Stimulated activated naive B cell treated with anti-CD40 and anti-IgM and Interleukin-4, amounts not matched to agents 10 μg/mL and 1 μg/mL and 100 μg/mL, for 72 hours (primary cell): ENCODE measurements at places on chromosomes 2 and 18.

GRCh38 chr2:168790226-168790902, 12.1 kb upstream of the NOSTRIN start:
- no peak for DNase-seq

DNA sequence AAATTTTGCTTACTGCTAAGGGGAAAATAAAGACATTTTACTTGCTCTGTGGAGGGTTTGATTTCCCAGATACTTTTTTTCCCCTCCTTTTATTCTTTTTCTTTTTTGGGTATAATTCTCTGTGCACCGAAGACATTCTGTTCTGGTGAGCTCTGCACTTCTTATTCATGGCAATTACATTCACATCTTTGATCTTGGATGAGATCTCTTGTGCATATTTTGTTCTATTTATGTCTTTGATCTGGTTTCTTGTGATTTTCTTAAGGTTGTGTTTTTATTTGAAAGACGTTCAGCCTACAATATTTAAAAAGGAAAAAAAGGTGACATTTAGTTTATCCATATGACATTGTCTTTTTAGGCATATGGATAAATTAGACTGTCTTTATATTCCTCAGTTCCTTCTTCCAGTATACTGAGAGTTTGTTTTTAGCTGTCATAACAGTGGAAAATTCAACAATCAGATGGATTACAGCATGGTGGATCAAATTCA, 33.7 kb upstream of the EPHA4 start:
- DNase-seq = no peak

DNA sequence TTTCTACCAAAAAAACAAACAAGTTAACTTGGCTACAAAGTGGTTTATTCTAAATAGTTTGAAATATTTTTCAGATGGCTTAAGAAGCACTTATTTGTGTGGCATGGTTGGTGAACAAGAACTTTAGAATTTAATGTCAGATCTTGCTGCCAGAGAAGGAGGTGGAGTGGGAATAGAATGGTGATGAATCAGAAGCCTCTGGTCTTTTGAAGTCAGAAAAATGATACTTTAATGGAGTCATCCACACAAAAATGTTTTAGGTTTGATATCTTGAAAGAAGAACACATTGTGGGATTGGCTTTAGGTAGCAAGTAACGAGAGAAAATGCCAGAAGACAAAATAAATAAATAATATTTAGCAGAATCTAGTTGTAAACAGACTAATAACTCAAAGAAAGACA, 243.1 kb upstream of the FANCL start:
- DNase-seq = no peak

DNA sequence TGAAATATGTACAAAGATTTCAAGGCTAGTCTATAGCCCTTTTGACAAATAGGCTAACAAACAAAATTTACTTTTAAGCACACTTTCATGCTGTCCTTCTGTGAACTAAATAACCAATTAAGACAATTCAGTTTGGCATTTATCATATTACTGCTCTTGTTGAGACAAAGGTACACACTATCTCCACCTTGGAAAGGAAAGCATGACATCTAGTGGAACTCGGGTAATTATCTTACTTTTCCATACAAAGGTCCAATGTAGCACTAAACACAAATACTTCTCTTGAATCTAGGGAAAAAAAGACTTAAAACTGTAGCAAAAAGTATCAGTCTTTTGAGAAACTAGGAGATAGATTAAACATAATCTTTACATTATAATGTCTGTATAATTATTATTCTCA, 125.0 kb upstream of the CD226 start:
- no peak for DNase-seq

DNA sequence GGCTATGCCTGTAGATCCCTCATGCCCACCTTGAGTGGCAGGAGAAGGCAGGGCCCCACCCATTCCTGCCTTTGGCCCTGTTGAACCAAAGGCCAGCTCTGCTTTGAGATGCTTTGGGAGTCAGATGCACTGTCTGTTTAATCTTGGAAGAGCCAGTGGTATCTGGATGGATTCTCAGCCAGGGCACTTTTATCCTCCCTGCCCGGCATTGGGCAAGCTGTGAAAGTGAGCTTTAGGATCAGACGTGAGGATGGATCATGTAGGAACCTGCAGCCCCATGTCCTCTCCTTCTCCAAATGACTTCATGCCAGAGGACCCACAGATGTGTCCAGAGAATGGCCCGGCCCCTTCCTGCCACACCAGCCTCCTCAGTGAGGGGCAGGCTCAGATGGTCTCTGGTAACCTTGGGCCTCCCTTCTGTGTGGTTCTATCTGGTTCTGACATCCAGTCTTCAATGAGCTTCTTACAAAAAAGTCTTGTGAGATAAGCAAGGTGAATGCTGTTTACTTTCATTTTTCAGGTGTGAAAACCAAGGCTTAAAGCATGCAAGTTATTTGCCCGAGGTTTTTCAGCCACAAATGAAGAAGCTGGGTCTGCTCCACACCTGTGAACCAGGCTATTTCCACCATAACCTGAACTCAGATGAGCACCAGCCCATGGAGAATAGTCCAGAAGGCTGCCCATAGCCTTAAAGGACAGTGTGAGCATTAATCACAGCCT, 123.8 kb downstream of the KCTD1 start:
- no peak for DNase-seq

DNA sequence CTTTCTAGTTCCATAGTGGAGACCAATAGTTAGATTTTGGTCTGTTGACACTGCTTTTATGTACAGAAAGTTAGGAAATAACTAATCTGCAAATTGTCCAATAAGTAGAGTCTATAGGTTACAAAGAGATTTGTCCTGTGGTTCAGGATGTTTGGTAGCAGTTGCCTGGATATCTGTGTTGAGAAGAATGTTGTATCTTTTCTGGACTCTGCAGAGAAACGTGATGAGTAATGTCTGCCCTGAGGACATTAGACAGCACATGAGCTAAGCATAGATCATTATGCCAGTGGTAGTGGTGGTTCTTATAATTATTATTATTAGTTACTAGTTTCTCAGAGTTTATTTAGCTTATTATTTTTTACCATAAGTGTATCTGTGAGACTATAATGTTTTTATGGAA, 65.8 kb downstream of the ANKRD62 start:
- DNase-seq = no peak

- no peak for DNase-seq
These were observed 112.8 kb upstream of the MAP3K20 start for GRCh38 chr2:172962824-172963223.

DNA sequence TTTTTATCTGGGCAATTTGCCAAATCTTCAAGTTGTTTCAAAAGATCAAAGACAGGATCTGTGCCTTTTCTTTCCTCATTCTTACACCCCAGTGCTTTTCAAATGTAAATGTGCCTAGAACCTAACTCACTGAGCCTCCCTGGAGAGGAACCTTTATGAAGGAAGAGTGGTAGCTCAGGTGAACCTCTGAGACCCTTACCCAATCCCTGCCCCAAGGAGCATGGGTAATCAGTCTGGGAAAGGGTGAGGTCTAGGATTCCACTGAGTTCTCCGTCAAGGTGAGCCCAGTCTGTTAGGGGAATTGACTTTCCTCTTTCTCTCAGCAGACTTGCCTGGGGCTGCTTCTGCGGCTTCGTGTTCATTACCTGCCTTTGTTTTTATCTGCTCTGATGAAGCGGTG, 88.1 kb upstream of the MAP4K4 start:
- DNase-seq = no peak

GRCh38 chr18:44689736-44690135, 9.0 kb downstream of the SETBP1 start:
- DNase-seq = no peak

GRCh38 chr2:112636605-112637288, 9.0 kb upstream of the SLC20A1 start:
- DNase-seq = peak; percentile 30

DNA sequence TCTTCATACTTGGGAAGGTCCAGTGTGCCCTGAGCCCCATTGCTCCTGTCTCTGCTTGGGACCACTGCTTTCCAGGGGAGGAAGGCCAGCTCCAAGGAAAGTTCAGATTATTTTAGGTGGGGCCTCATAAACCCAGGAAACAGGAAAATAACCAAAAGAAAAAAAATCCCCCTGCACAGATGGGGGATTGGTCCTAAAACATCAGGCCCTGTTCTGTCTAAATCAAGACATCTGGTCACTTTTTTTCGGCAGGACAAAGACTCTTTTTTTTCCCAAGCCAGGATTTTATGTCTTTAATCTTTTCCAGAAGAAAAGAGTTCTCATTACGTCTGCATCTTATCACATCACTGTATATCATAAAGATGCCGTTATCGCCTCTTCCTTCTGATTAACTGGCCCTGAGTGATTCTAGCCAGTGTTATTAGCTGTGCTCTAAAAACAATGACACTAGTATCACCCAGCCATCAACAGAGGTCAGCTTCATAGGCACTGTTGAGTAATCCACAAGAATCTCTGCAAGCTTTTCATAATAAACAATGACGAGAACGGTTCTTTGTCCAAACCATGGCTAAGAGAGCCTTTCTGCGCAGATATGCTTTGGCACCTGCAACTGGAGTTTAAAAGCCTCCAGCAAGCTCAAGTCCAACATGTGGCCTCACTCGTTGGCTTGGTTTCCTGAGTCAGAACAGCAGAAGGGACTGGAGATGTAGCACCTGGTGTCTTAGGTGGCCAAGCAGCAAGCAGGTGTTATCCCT, 138.2 kb downstream of the VAPA start:
- DNase-seq = no peak

DNA sequence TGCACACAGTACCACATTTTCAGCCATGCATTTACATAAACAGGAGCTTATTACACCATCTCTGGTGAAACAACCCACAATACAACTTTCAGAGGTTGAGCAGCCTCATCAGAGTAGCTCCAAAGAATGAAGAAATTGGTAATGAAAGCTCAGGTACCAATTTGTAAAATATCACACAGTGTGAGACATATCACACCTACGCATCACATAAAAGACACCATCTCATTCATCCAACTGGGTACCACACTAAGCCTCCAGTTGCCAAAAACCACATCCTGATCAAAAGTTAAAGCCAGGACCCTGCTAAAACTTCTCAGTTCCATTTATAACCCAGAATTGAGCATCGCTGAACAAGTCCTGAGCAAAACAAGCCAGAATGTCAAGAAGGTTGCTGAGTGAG, 4.6 kb downstream of the TMEM163 start:
- no peak for DNase-seq

DNA sequence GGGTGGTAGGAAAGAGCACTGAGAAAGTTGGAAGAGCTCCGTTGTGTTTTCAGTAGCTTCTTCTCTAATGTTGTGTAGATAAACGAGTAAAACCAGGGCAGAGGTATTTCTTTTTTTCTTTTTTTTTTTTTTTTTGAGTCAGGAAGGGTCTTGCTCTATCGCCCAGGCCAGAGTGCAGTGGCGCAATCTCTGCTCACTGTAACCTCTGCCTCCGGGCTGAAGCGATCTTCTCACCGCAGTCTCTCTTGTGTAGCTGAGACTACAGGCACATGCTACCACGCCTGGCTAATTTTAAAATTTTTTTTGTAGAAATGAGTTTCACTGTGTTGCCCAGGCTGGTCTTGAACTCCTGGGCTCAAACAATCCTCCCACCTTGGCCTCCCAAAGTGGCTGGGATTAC, 6.6 kb downstream of the GRHL1 start:
- no peak for DNase-seq

DNA sequence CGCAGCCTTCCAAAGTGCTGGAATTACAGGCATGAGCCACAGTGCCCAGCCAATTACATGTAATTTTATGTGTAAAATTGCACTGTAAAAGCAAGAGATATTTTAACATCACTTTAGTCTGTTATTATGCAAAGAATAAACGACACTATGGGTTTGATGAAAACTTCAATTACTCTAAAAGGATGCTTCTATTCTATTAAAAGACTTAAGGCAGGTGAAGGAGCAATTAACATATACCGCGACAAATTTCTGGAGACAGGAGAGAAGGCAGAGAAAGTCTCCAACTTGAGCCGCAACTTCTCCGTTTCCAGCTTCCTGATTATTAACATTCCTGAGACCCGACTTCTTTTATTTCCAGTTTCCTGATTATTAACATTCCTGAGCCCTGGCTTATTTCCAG, 53.7 kb downstream of the FAM210A start:
- no peak for DNase-seq

DNA sequence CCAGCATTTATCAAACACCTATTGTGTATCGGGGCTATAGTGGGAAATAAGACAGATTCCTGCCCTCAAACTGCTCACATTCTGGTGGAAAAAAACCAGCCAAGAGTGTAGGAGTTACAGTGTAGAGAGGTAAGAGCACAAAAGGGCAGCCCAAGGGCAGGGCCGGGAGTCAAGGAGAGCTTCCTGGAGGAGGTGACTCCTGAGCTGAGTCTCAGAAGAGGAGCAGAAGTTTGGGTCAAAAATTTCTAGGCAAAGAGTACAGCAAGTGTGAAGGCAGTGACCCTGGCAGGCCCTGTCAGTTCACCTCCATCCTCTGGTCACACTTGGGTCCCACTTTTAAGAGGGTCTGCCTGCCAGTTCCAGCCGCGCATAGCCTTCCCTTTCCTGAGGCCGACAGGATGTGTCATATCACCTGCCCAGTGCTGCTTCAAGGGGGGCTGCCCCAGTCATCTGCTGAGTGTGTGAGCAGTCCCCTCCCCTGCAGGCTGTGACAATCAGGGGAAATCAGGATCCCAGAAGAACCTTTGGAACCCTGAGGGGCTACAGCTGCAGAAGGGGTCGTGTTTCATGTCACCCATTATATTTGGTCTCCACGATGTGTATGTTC, 118.4 kb downstream of the GLI2 start:
- DNase-seq = no peak

DNA sequence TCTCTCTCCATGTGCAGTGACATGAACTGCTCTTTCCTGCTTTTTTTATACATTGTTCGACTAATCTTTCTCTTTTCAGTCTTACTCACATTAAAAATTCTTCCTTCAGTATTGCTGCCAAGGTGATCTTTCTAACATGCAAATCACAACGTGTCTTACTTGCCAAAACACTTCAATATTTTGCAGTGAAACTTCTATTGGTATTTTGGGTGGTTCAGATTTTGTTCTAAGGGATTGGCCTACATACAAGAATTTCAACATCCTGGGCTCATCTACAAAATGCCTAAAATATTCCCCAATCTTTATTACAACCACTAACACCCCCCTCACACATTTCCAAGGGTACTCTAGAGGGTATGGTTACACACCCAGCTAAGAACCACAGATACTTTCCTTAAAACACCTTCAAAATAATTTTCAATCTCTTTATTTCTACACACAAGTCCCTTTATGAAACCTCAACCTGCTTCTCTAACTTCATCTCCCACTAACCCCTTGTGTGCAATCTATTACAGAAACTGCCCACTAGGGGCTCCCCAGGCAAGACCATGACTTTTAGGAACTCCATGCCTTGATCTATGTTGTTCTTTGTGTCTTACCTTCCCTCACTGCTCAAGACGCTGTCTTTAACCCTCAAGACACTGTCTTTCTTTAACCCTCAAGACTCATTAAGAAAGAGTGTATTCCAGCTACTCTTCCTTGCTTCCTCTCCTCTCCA, 50.9 kb downstream of the COL3A1 start:
- DNase-seq = no peak

GRCh38 chr2:148939271-148939670, 64.2 kb downstream of the KIF5C start:
- no peak for DNase-seq
